Breast epithelium (tissue), 4 donors: ENCODE measurements at places on chromosomes 1 and 21.

DNA sequence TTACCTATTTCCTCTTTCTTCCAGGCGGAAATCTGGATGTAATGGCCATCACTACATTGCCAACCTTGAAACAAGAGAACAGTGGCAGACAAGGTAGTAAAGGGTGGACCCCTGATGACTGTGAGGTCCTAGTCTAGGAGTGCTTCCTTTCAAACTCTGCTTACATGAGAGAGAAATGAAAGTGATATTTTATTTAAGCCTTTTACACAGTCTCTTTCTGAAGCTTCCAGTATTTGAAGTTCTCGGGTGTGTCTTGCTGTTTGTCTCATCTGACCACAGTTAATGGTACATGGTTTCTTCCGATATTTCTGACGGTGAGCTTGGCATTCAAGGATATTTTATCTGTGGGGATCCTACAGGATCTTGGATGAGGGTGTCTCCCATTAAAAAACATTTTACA lies 215.2 kb downstream of the SLC45A1 start:
- no peak for DNase-seq

GRCh38 chr1:207978441-207978840 lies 67.5 kb upstream of the CD34 start:
- DNase-seq: no peak

GRCh38 chr1:74729741-74730478 lies 2.9 kb downstream of the CRYZ start:
- DNase-seq: no peak

DNA sequence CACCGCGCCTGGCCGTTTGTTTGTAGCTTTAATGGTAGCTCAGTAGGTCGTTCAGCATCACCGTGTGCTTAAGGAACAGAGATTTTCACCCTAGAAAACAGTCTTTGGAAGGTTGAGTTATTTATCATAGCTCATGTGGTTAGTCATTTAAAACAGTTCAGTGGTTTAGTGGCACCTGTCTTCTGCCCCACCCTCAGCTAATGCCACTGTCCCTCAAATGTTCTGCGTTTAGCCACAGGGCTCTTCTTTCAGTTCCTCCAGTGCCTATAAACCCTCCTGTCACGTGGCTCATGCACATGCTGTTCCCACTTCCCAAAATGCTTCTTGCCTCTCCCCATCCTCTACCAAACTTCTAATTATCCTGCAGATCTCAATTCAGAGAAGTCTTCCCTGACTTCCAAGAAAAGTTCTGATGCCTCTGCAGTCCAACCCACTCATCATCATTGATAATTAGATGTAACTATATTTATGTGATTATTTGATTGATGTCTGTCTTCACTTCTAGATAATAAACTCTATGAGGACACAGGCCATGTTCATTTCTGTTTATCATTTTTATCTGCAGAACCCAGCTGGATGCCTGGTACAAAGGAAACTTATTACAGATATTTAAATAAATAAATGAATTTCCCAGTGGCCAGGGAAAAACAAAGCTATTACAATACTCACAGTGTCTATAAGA lies 14.4 kb upstream of the DIPK1A start:
- no peak for DNase-seq

DNA sequence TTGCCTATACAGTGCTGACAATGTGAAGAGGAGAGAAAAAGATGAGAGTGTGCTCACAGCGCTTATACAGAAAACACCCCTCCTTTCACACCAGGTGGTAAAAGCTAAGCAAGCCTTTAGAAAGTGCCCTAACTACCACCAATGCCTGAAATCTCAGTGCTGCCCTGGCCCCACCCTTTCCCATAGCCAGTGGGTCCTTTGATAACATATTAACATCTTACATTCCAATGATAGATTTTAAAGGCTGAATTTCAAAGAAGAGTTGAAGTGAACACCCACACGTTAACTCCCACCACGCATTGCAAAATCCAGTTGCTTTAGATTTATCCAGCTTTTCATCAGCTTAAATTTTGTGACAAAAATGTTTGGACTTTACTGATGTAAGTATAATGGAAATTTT lies 58.1 kb upstream of the SSX2IP start:
- no peak for DNase-seq

- no peak for DNase-seq
Measured at GRCh38 chr21:34928637-34929036, 120.5 kb downstream of the RUNX1 start.

- DNase-seq: no peak
Measured at GRCh38 chr21:14046401-14046800, 164.4 kb downstream of the LIPI start.

- no peak for DNase-seq
Measured at GRCh38 chr1:25222606-25223005, 9.7 kb downstream of the SYF2 start.

- no peak for DNase-seq
Measured at GRCh38 chr1:54502342-54502741, 45.7 kb upstream of the ACOT11 start.

DNA sequence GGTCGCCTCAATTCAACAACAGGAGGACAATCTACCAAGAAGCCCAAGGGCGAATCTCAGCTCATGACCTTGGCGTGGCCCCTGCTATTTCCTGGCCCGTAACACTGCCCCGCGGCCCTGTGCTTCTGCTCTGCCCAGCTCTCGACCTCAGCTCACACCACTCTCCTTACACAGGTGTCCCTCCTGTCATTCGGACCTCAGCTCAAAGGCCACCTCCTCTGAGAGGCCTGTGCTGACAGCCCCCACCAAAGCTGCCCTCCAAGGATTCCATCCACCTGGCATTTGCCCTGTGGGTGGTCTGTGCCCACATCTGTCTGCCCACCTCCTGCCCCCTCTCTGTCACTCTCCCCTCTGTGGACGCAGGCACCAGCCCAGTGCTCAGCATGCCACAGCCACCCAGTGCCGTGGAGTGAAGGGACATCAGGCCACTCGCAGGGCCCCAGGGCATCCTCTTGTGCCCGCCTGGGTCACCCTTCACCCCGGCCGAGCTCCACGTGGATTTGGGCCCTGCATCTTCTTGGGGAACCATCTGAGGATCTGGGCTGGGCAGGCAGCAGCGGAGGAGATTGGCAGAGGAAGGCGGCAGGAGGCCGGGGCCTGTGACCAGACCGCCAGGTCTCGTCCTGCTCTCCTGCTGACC lies 70.3 kb downstream of the DHRS3 start:
- DNase-seq: peak; percentile 37

GRCh38 chr21:44783020-44783696 lies 18.5 kb downstream of the UBE2G2 start:
- DNase-seq: no peak

- no peak for DNase-seq
Measured at GRCh38 chr1:34874296-34874952, 14.9 kb upstream of the SMIM12 start.

DNA sequence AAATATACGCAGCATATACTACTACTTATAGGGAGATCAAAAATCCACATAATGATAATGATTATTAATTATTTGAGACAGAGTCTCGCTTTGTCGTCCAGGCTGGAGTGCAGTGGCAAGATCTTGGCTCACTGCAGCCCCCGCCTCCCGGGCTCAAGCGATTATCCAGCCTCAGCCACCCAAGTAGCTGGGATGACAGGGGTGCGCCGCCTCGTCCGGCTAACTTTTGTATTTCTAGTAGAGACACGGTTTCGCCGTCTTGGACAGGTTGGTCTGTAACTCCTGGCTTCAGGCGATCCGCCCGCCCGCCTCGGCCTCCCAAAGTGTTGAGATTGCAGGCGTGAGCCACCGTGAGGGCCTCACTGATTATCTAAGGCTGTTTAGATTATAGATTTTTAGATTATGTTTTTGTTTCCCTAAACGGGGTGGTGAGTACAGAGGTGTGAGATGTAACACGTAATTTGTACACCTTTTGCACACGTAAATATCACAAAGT lies 548 bp upstream of the SLC25A33 start:
- DNase-seq: no peak

DNA sequence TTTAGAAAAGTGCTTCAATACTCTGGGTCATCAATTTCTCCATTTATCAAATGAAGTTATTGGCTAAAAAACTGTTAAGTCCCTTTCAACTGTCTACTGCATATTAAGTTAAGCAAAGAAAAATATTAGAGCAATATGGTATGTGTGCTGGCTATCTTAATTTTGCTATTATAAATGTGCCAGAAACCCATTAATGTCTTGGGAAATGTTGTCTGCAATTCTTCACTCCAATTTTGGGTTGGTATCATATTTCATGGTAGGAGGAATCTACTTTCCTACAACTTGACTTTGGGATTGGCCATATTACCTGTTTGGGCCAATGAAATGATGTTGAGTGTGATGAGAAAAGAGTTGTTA lies 1063.9 kb downstream of the PLA2G4A start:
- no peak for DNase-seq

DNA sequence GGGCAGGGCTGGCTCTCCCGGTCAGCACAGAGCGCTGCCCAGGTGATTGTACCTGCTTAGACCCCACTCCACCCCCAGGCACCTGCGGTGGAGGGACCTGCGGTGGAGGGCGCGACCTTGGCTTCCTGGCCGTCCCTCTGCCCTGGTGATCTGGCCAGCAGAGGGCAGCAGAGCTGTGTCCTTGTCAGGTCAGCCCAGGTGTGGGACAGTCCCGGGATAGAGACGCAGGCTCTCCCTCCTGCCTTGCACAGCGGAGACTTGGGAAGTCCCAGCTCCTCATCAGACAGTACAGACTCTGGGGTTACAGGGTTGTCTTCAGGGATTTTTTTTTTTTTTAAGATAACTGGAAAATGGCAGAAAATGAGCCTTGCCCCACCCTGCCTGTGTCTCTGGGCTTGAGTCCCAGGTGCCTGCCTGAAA lies 10.0 kb downstream of the SLX9 start:
- DNase-seq: peak; percentile 86

DNA sequence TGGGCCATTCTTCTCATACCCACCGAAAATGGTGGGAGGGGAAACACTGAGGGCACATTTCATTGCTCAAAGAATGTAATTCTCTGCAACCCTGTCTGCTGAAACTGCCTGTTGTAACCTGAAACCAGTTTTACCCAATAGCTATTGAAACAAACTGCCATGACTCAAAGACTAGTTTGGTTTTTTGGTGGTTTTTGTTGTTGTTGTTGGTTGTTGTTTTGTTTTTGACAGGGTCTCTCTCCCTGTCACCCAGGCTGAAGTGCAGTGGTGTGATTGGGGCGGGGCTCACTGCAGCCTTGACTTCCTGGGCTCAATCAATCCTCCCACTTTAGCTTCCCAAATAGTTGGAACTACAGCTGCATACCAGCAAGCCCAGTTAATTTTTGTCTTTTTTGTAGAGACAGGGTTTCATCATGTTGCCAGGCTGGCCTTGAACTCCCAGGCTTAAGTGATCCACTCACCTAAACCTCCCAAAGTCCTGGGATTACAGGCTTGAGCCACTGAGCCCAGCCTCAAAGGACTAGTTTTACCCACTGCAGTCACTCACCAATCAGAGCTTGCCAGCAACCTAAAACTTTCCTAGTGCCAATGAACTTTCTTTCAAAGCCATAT lies 2.1 kb upstream of the IPP start:
- no peak for DNase-seq

DNA sequence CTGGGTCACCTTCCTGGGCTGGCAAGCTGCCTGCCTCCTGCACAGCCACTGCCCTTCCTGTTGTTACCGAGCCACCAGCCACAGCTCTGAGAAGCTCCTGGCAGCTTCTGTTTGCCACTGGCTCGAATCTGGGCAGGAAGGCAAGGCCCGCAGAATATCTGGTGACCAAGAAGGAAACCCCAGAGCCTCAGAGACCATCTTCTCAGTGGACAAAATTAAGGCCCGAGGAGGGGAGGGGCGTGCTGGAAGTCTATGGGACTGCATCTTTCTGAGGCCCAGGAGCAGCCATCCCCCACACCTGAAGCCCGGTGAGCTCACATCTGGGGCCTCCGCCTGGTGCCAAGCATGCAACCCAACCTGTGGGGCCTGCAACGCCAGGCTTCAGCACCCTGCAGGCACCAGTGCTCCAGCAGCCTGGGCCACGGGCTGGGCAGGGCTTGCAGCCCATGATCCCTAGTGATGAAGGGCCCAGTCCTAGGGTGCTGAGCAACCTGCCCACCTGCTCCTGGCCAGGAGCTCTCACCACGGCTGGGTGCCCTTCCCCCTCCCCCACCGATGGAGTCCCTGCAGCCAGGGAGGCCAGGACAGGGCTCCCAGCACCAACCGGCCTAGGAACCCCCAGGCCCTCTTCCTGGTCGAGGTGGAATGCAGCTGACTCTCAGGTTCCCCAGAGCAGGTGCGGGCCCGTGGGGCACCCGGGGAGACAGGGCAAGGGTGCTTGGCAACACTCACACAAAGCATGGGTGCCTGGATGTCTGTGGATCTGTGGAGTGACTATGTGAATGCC lies 879 bp downstream of the CPTP start:
- peak; percentile 59 for DNase-seq

- no peak for DNase-seq
Measured at GRCh38 chr1:111162488-111162880, 22.5 kb downstream of the CEPT1 start.
